ENCODE measurements at places on chromosomes 6 and 20. TPM values are rescaled to one million over a fixed set of nuclear protein-coding genes. Genes with fewer than 3 reads are reported as not detected.

The XKR7 gene
- total RNA-seq = not detected

The FGD2 gene
- 7.4 TPM for total RNA-seq

The FAM83C gene
- total RNA-seq = not detected

The CST7 gene
- 5.5 TPM for total RNA-seq

The GLP1R gene
- not detected for total RNA-seq

The ULBP2 gene
- total RNA-seq = not detected

The KDM1B gene
- total RNA-seq = 11.9 TPM

The ADA gene
- 24.2 TPM for total RNA-seq

The SSTR4 gene
- not detected for total RNA-seq
